GM18507 (cell line): ENCODE measurements at places on chromosomes 16 and 17.

DNA sequence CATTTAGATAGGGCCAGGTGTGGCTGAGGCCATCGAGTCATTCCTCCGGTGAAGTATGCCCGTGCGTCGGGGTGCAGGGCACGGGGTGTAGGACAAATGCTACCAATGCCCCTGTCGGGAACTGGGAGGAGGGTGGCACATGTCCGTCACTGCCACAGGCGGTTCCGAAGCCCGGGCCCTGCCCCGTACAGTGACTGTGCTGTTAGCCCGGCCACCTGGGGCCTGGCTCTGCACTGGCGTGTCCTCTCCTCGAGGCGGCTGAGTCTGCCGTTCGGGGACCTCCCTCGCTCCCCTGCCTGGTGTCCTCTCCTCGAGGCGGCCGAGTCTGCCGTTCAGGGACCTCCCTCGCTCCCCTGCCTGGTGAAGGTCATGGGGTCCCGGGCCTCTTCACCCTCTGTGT lies 7.0 kb upstream of the ZFPM1 start:
- no peak for DNase-seq

DNA sequence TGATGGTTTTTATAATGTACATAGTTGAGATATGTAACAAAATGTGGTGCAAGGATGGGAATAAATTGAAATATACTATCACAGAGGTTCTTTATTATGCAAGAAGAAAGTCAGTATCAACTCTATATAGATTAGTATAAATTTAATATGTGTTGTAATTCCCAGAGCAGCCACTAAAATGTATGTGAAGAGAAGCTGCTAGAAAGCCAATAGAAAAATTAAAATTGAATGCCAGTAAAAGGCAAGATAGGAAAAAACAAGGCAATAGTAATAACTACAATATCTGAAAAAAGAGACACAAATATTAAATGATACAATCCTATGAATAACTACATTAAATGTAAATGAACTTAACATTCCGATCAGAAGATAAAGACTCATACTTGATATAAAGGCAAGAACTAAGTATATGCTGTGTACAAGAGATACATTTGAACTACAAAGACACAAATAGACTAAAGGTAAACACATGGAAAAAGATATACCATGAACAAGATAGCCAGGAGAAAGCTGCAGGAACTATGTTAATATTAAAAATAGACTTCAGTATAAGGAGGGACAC lies 92.0 kb downstream of the ABCA8 start:
- no peak for DNase-seq

DNA sequence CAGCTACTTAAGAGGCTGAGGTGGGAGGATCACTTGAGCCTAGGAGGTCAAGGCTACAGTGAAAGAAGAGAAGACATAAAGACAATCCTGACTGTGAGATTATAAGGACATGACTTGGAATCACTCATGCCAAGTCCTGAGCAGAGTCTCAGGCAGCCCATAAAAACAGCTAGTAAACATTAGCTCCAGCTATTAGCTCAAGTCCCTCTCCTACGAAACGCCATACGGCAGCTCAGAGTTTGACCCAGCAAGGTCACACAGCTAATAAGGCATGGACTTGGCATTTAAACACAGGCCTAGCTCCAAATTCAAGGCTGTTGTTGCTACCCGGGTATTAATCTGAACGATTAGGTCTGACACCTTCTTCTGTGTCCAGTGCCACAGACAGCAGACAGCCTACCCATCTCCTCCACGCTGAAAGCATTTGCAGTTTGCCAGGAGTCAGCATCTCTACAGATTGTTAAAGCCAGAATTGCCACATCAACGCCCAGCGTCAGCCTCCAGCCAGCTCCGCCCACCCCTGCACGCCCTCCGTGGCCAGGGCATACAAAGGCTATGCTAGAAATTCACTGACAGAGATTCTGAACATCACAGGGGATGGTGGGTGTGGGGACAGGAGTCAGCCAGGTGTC lies 9.9 kb upstream of the TMEM114 start:
- DNase-seq, result no peak

GRCh38 chr16:19005561-19006445 lies 22.1 kb downstream of the TMC7 start:
- no peak for DNase-seq

- no peak for DNase-seq
These were observed 6.2 kb downstream of the PGS1 start for GRCh38 chr17:78384479-78385175.
